Fibroblast of upper back skin (primary cell): ENCODE measurements at places on chromosomes 12 and 14.

GRCh38 chr14:71497645-71498086 is 434.6 kb upstream of the RGS6 start:
- DNase-seq: peak; percentile 82

- DNase-seq: no peak
Observed at GRCh38 chr12:65643171-65643570, 181.1 kb upstream of the HMGA2 start.

DNA sequence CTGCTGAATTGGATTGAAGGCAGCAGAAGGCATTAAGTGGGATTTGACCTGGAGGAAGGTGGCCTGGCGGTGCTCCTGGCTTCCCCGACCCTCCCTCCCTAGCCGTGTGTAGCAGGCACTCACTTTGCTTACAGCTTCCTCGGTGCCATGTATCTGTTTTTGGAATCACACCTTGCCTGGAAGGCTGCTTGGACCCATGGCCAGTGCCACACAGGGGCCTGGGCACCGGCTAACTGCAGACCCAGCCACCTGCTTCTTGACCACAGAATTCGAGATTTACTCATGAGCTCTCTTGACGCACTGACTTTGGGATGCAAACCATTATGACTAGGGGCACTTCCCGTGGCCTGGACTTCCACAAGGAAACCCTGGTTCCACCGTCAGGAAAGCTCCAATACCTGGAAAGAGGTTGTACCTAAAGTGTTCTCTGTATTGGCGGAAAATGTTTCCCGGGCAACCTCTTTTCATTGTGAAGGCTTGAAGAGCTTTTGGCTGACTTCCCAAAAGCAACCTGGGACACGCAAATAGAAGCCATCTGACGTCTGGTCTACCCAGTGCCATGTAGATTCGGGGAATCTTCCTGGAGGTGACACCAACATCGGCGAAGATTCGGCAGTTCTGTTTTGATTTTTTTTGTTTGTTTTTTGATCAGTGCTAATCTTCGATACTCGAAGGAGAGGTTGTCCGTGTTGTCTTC is 125.6 kb upstream of the RTL1 start:
- DNase-seq: no peak

DNA sequence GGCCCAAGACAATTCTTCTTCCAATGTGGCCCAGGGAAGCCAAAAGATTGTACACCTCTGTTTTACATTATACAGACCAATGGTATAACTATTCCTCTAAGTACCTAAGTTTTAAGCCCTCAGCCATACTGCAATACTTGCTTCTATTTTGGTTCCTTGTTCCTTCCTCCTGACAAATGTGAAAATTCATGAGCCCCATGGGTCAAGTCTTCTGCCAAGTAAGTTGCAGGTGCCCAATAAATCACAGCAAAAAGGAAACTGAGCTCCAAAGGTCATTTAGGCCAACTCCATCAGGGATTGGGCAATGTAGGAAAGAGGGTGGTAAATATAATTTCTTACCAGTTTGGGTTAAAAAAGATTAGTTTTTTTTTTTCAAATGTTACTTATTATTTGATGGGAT is 57.7 kb upstream of the NPFF start:
- DNase-seq: peak; percentile 57

DNA sequence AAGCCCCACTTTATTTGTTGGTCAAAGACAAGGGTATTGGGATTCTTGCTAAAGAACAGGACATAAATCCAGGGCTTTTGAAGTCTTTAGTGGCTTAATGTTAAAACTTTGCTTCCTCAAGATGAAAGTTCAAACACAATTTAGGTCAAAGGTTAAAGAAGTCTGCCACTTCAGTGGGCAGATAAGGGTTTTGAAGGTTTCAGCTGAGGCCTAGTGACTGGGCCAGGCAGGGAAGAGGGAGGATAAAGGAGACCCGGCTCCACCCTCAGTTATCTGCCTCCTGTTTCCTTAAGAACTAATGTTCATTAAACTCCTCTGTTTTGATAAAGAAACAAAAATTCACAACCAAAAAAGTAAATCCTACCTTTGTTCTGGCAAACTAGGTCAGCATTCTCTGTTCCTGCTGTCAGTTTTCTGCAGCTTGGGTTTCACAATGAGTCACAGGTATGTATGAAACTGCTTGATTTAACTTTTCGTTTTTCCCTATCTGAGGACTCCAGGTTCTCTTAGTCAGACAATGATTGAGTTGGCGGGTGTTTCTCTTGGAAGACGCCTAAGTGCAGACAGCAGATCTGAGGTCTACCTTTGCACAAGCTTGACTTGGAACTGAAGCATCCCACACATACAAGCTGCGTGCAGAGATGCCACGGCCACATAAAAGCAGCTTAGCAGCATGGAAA is 208.3 kb downstream of the EXOC5 start:
- DNase-seq: no peak

DNA sequence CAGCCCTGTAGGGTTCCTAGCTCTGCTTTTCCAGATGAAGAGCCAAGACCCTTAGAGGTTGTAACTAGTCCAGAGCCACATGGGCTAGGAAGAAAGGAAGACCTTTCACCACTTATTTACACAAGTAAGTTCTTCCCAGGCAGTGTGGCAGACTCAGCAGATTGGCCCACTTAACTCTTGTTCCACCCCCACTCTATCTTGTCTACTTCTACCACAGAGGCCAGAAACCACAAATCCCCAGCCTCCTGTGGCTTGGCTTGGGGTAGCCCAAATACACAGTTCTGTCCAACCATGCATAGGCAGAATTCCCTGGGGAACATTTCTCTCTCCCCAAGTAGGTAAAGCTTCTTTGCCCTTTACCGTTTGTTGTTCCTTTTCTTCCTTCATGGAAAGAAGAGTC is 383.5 kb downstream of the RGS6 start:
- no peak for DNase-seq

- no peak for DNase-seq
Observed at GRCh38 chr12:56385873-56386272, 23.2 kb upstream of the APOF start.

GRCh38 chr14:69685716-69686115 is 74.3 kb downstream of the SUSD6 start:
- DNase-seq: peak; percentile 49

GRCh38 chr12:16027002-16027401 is 115.9 kb downstream of the DERA start:
- peak; percentile 61 for DNase-seq

GRCh38 chr14:57748279-57748678 is 117.6 kb downstream of the SLC35F4 start:
- no peak for DNase-seq

DNA sequence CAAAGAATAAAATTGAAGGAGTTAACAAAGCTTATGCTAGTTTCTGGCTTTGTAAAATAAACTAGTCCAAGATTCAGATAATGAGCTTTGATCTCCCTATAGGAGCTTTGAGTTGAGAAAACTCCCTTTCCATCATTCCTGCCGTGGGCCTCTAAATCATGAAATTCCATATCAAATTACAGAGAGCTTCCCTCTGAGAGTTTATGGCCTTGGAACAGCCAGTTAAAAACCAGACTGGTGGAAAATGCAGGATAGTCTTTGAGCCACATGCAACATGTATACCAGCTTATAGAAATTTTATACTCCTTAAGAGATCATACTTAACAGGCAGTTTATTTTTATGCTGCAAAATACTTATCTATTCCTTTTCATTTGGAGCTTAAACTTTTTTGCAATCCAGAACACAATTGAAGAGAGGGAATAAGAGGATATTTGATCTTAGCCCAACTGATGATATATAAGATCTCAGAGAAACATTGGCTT is 175.8 kb upstream of the ATP2B1 start:
- peak; percentile 22 for DNase-seq

DNA sequence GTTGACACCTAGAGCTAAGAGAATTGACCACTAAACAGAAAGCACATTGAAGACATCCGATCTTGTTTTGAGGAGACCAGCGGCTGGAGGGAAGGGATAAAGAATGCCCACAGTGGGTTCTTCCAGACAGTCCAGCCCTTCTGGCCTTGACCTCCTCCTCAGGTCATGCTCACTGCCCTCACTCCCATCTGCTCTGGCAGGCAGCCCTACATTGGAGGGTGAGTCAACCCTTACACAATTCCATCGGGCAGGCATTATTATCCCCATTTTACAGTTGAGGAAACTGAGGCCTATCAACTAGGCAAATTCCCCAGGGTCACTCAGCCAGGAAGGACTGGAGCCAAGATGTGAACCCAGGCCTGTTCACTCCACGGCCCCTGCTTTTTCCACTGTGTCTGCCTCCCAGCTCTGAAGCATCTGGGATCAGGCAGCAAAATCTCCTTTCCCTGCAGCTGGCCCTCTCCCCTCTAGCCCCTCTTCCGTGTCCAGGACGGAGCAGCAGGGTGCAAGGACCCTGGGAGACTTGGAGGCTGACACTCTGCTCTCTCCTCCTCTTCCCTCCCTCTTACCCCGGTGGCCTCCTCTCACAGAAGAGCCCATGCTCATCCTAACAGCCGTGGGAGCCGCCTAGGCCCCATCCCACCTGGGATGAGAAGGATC is 5.3 kb downstream of the SCNN1A start:
- DNase-seq: peak; percentile 11

- DNase-seq: peak; percentile 12
Observed at GRCh38 chr12:42946871-42947381, 357.4 kb upstream of the PRICKLE1 start.

- no peak for DNase-seq
Observed at GRCh38 chr14:94176808-94177207, 2.7 kb downstream of the PPP4R4 start.

DNA sequence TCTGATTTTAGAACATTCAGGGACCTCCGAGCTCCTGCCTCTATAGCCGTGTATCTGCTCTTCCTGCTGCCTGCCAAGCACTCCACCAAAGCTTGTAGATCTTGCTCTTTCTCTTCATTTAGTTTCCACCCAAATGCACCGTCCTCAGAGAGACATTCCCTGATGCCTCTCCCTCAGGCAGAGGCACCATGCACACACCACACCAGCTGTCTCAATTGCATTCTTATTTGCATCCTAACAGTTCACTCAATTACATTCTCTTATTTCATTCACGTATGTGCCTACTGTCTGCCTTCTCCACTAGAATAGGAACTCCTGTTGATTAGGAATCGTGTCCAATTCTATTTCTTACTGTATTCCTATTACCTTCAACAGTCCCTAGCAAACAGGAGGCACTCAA is 845.4 kb upstream of the TMEM132C start:
- DNase-seq: no peak

DNA sequence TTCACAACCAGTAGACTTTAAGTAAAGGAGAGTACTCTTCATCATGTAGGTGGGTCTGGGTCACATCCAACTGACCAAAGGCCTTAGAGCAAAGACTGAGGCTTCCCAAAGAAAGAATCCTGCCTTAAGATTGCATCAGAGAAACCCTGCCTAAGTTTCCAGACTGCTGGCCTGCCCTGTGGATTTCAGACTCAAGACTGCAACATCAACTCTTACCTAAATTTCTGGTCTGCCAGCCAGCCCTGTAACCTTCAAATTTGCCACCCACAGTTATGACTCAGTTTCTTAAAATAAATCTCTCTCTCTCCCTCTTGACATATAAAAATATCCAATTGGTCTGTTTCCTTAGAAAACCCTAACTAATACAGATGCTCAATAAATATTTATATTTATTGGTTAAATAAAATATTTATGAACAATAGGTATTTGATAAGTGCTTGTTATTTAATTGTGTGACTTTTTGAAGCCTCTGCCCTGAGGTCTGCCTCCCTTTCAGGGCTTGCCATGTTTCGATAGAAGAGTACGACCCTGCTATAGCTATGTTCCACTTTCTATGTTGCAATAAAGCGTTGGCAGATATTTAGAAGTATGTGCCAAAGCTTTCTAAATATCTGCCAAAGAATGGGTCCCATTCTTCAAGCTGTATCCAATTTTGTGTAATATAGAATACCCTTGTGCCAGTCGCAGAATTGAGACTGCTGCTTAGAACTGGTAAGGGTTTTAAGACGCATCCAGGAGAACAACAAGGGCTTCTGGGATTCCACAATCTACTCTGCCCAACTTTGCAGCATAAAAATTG is 65.7 kb downstream of the TMEM30B start:
- peak; percentile 34 for DNase-seq

DNA sequence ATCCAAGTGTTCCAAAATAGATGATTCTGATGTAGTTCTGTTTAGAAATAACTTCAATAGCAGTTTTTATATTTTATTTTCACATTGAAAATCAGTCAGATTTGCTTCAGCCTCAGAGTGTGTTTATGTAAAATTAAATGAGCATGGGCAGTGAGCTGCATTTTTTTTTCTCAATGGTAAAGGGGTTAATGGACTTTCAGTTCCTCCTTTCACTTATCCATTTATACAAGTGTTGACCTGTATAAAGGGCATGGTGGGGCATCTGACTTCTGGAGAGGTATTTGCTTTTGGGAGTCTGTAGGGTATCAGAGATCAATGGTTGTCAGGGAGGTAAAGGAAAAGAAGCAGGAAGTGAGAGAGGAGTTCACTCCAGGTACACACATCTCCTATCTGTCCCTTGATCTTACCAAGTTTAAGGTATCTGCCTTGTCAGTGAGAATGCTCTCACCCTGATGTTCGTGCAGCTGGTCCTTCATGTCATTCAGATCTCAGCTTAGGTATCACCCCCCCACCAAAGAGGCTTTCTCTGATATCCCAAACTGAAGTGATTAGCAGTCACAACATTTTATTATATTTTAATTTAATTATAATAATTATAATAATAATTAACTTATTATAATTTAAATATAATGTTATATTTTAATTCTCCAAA is 181.6 kb upstream of the LMNTD1 start:
- no peak for DNase-seq

GRCh38 chr14:38425324-38425976 is 169.6 kb upstream of the CLEC14A start:
- DNase-seq: no peak

- DNase-seq: no peak
Observed at GRCh38 chr12:41293011-41293410, 104.9 kb downstream of the PDZRN4 start.

DNA sequence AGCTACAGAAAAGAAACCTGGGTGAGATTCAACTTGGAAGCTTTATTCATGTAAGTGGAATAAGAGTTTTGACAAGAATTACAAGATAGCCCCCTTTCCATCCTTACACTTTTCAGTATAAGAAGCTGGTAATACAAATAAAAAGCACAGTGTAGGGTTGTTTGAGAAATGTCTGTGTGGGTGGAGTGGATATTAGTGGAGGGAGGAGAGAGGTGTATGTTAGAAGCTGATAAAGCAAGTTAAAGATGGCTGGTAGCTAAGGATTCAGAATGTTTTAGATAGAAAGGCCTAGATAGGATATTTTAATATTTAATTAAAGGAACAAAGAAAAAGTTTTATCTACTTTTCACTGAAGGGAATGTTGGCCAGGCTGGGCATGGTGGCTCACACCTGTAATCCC is 12.5 kb downstream of the CFAP54 start:
- no peak for DNase-seq

GRCh38 chr12:52518574-52519386 is 1.4 kb downstream of the KRT5 start:
- DNase-seq: no peak

- DNase-seq: no peak
Observed at GRCh38 chr12:93056971-93057535, 128.0 kb upstream of the EEA1 start.
